ENCODE measurements at places on chromosomes 5 and 9.

DNA sequence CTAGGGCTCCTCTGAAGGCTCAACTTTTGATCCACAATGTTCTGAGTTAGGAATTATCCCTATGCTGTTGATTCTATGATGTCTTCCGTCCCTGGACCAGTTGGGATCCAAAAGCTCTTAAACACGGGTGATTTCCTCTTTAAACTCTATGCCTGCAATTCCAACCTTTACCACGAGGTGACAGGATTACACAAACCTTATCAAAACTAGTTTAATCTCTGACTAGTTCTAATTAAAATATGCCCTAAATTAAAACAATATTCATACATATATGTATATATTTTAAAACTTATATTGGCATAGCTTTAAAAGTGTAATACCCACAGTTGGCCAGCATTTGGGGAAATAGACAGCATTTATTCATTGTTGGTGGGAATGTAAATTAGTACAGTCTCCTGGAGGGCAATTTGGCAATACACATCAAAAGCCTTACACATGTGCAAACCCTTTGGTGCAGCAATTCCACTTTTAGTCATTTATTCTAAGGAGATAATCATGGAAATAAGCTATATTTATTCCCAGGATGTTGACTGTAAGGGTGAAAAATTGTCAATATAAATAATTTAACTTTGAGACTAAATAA is 51.6 kb upstream of the PHYKPL start:
- no peak for DNase-seq

DNA sequence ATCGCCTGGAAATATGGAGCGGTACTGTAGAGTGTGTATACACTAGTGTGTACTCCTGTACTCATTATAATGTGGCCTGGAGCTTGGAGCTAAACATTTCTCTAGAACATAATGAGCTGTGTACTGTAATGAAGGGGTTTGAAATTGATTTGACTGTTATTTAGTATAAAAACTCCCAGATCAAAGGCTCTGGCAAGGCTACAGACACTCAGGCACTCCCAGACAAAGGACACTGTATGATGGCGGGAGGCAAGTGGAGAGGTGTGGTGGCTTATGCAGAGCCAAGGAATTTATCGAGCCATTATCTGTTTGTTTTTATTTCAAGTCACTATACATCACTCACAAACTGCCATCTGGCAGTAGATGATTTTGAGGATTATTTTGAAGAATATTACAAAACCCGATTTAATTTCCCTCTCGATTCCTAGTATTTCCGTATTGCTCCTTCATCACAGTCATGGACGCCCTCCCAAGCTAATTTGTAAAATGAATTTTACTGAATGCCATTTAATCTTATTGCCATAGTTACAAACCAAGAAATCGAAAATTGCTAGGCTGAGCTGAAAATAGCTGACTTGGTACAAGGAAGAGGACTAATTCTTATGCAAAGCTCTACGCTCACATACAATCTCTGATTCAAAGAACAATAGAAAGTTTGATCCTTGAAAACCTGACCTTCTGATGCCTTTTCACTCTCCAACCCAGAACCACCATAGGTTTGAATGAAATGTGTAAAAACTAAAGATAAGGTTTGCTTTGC is 240.2 kb upstream of the SEMA6A start:
- DNase-seq = no peak

- no peak for DNase-seq
These were observed 169.1 kb upstream of the CDH18 start for GRCh38 chr5:20157089-20157488.

- DNase-seq = no peak
These were observed 123.6 kb downstream of the INVS start for GRCh38 chr9:100222674-100223073.

GRCh38 chr5:88727705-88728313 is 155.2 kb downstream of the MEF2C start:
- no peak for DNase-seq

GRCh38 chr5:173707392-173707791 is 90.9 kb upstream of the BOD1 start:
- no peak for DNase-seq

- DNase-seq = no peak
These were observed 145.3 kb downstream of the PLK2 start for GRCh38 chr5:58314356-58315210.

- DNase-seq = no peak
These were observed 2.5 kb upstream of the YTHDC2 start for GRCh38 chr5:113510836-113511451.

DNA sequence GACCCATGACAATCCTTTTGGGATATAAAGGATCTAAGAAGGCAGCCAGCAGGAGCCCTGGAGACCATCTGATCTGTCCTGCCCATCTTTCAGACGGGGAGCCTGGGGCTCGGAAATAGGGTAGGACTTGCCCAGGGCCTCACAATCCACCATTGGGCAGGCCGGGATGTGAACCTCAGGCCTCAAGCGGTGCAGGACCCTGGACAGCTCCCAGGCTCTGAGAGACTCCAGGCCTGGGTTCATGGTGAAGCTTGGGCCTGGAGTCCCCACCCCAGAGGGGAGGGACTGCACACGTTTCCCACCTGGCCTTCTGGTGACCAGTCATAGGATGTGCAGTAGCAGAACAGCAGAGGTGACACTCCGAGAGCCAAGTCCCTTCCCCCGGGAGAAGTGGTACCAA is 36.6 kb upstream of the RAPGEF1 start:
- DNase-seq = no peak

GRCh38 chr5:54398191-54398590 is 57.3 kb upstream of the HSPB3 start:
- DNase-seq = no peak

DNA sequence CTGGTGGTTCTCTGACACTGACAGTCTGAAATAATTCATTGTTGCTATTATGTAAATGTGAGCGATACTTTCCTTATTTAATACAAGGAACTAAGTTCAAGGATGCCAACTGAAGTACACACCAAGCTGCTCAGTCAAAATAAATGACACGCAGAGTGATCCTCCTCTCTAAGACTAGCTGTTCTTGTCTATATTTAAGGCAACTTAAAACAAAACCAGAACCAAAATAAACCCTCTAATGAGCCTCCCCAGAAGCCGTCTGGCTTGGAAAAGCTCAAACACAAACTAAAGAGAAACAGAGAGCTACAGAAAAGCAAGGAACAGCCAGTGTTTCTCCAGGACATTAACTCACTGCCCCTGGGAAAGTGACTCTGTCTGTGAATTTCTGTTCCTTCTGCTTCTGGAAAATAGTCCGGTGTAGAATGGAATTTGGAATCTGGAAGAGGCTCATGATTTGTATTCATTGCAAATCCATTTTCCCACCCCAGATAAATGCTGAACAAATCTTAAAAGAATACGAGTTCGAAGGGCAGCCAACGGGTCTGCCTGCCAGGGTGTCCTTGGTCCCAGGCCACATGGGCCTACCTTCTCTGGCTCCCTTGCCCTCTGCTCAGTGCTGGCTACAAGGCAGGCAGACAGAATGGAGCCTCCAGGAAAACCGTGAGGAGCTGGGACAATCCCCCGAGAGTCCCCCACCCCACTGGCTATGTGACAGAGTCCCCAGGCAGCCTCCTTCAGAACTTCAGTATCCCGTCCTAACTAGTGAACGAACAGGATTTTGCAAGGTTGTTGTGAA is 14.8 kb downstream of the GGTA1 start:
- DNase-seq = no peak

DNA sequence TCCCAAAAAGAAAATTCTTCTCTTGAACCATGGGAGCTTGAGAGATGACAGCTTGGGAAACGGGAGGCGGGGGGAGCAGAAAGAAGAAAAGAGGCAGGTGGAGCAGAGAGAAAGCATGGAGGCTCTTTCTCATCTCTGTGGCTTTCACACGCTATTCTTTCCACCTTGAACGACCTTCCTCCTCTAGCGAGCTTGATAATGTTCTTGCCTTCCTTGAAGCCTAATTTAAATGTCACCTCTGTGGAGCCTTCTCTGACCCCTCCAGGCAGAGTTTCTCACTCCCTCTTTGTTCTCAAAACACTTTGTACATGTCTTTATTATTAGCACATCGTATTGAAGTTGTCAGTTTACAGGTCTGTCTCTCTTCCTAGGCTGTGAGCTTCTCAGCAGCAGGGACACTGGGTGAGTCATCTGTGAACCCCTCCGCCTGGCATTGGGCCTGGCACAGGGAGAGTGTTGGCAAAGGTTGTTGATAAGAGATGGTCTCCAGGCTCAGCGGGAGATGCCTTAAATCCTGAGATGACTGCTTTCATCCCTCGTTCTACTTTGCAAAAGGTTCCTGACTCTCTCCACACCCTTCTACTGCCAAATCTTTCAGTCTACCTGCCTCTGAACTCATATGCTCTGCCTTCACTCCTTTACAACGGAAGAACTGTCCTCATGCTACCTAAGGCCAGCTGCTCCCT is 14.1 kb upstream of the STRBP start:
- DNase-seq = no peak

DNA sequence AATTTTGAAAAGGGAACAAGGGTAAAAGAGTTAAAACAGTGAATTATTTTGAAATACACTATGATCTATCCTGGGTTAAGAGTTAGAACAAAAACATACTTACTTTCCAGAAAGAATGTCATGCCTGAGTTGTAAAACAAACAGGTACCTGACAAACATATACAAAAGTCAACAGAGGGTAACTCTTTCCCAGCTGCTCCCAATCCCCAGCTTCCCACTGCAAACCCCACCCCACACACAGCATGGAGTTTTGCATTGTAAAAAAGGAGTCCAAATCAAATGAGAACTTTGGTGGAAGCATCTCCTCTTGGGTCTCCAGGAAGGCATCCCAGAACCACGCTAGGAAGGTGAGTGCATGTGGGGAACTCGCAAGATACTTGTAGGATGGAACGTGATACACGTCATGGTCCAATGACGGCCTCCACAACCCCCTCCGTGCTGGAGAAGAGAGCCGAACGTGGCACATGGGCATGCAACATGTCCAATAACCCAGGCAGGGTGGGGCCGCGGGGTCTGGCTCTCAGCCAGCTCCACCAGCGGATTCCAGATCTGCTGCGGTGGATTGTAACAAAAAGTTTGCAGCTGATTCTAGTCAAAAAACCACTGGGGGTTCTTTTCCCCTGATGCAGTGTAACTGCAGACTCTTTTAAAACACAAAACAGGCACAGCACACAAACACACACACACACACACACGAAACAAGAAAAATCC is 55.8 kb downstream of the EPB41L4B start:
- DNase-seq = no peak

DNA sequence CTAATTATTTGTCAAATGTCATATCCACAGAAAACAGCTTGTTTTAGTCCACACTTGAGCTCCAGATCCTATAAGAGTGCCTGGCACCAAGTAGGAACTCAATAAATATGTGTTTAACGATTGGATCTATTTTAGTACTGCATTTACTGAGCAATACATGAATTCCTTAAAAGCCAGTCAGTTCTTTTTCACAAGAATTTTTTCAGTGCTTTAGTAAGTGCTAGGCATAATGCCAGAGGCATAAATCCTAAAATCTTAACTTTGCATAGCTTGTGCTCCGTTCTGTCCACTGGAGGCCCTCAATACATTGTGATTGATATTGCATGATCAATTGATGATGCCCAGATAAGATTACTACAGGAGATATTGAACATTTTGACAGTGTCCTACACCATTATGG is 67.3 kb upstream of the PCSK5 start:
- DNase-seq = no peak

GRCh38 chr5:163712011-163712410 is 206.6 kb downstream of the MAT2B start:
- no peak for DNase-seq

DNA sequence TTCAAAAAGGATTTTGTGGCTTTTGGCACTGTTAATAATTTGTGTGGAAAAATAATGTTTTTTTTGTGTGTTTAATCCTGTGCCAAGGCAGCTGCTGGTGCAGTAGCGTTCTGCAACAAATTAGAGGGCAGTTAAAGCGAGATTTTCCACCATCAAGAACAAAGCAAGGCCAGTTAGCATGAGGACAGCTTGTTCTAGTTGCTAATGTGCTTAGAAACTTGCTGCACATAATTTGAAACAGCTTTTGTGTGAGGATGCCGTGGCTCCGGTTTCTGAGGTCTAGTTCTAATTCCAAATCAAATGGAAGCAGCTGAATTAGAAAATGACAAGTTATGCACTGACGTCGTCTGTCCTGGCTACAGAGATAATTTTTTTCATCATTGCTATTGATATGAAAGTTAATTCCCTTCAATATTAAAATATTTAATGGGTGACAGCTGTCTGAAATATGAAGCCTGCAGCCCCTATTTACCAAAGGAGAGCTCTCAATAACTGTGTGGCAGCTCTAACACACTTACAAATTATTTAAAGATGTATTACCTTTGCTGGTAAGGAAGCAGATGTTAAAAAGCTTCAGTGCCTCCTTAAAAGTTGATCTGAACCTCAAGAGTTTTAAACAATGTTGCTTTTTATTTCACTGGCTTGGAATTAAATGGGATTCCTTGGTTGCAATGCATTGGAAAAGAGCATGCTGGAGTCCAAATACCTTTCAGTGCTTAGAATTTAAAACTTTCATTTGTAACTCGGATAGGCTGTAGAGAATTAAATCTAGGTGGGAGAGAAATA is 128.6 kb downstream of the SPATA31D1 start:
- no peak for DNase-seq

- no peak for DNase-seq
These were observed 33.9 kb downstream of the PNPLA7 start for GRCh38 chr9:137516144-137516917.

Data from CD4-positive, alpha-beta T cell treated with Interleukin-6 for 4 hours (primary cell).